ENCODE measurements at places on chromosomes 2 and 18.
A peak's percentile ranks its signal among the peaks of the same experiment; 100 is the strongest.

- DNase-seq = peak; percentile 57
These were observed 1139.4 kb upstream of the GYPC start for GRCh38 chr2:125516496-125517109.

DNA sequence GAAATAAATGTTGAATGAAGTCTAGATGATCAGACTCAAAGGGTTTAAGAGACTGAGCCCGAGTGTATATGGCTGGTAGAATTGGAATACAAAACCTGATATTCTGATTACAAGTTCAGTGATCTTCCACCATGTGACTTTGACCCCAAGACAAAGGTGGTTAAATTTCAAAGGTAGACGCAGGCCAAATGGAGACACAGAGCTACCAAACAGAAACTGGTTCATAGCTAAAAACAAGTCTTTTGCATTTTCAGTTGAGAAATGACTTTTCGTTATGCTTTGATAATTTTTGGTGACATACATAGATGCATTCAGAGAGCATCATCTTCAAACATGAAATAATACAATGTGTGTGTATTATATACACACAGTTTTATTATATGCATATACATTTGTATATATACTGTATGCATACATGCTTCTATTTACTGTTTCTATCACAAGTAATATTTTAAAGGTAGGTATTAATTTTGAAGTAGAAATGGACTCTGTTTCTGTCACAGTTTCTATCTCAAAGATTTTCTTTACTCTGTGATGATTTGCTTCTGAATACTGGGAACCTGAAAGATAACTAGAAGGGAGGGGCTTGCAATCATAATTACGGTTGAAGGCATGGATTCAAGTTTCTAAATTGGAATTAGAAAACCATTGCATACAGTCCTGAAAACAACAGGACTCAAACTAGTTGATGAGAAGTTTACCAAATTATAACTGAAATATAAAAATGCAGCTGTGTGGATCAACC, 142.3 kb downstream of the ABCA12 start:
- DNase-seq = no peak

DNA sequence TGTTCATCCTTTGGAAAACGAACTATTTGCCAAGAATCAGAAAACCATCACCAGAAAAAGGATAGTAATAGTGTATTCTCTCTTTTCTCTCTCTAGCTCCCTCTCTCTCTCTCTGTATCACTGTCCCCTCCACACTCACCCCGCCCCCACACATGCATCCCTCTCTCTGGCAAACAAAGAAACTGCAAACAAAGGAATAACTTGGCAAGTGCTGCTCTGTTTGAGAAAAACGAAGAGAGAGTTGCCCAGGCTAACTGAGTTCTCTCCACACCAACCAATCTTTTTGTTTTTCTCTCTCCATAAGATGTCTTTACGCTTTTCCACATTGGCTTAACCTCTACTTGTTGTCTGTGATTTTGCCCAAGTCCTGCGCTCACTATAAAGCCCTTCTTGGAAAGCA, 316.2 kb downstream of the EPHA4 start:
- no peak for DNase-seq

DNA sequence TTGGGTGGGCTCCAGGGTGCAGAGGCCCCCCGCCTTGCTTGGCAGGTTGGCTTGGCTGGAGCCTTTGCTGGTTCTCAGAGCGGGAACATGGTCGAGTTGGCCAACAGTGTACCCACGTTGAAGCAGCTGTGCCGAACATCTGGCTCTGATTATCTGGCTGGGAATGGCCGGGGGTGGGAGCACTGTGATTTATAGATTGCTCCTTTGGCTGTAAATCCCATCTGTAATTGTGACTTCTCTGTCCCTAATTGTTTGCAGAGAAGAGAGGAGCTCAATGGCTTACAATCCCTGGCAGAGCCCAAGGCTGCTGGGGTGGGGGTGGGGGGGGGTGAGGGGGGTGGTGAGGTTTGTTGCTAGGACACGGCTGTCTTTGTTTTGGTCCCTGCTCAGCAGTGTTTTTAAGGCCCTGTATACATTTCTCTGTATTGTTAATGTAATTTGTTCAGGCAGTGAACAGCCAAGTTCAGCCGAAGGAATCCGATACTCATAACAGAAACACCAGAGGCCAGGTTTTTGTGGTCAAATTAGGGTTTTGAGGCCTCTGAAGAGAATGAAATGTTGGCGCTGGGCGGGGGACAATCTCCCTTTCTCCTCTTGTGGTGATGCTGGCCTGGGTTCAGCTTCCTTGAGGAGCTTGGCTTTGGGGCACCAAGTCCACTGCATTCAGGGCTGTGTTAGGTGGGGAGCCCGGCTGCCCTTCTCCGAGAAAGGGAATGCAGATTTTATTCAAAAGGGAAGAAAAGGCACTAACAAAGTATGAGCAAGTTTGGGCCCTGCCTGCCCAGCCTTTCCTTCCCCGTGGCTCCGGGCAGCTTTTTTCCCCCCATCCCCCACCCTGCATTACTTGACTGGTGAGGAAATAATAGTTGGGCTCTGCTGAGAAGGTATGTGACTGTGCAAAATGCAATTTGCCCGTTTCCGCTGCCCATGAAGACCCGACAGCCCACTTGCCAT, 82.5 kb downstream of the TCF7L1 start:
- DNase-seq = no peak

- DNase-seq = peak; percentile 27
These were observed 178.2 kb upstream of the ZC3H15 start for GRCh38 chr2:186307871-186308270.

Measured in Kasumi-1 (cell line).